ENCODE measurements at places on chromosomes 7 and 10.

GRCh38 chr7:47179812-47180515, 401.9 kb downstream of the TNS3 start:
- no peak for DNase-seq

DNA sequence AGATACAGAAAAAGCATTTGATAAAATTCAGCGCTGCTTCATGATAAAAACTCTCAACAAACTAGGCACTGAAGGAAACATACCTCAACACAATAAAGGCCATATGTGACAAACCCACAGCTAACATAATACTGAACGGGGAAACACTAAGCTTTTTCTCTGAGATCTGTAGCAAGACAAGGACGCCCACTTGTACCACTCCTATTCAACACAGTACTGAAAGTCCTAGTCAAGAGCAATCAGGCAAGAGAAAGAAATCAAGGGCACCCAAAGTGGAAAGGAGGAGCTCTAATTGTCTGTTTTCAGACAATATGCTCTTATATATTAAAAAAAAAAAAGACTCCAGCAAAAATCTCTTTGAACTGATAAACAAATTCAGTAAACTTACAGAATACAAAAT, 13.3 kb downstream of the DIP2C start:
- no peak for DNase-seq

DNA sequence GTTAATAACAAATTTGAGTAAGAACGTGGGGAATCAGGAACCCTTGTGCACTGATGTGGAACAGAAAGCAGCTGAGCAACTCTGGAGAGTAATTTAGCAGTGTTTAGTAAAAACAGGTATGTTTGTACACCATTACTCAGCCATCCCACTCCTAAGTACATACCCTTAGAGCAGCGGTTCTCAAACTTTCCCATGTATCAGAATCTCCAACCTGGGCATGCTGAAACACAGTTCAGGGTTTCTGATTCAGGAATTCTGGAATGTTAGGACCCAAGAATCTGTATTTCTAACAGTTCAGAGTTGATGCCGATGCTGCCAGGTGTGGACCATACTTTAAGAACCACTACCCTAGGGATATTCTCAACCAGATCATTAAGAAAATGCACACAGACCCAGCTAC, 5.1 kb downstream of the SGMS1 start:
- DNase-seq, result no peak

DNA sequence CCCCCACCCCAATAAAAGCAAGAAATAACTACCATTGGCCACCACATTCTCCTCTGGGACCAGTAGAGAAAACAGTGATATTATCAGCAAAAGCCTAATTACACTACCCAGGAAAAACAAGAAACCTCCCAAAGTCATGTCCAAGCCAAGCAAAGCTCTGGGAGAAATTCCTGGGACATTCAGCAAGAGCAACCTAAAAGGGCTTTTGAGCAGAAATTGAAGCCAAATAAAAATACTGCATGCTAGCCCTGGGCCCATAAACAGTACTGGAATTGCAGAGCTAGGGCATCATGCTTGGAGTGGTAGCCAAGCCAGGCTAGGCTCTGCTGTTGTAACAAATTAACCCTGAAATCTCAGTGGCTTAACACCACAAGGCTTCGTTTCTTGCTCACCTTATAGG, 347.9 kb downstream of the LRMDA start:
- no peak for DNase-seq

GRCh38 chr10:52308251-52309031, 5.6 kb upstream of the DKK1 start:
- DNase-seq, result peak; percentile 54

- DNase-seq, result no peak
These were observed 3.7 kb downstream of the PURB start for GRCh38 chr7:44881610-44882009.

DNA sequence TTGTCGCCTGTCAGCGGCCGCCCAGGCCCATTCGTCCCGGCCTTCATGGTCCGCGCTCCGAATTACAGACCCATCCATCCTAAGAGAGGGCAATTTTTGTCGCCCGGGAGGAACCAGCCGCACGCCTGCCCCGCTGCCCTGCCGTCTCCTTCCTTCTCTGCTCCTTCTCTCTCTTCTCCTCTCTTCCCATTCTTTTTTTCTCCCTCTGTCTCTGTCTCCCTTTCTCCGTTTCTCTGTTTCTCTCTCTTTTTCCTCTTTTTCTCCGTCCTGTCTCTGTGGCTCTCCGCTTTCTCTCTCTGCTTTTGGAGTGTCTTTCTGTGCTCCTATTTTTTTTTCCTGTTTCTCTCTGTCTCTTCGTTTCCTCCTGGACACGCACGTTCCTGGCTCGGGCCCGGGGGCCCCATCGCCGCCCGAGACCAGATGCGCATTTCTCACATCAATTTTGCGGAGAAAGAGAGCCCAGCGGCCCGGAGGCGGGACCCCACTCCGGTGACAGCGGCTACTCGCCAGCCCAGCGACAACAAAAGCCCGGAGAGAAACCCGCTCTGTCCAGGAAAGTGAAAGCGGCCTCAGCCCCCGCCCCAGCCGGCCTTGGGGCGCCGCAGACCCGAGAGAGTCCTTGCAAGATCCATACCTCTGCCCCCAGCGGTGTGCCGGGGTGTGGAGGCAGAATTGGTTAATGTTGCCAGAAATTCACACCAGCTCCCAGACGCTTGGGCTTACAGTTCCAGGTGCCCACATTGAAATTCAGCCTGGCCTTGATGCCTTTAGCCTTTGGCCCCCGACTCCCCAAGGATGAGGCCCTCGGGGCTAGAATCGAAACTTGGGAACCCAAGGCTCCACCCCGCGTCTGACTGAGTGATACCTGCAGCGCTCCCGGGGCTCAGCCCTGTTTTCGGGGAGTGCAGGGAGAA, 4.1 kb downstream of the LBX1 start:
- no peak for DNase-seq
